CD4-positive, alpha-beta memory T cell (primary cell): ENCODE measurements at places on chromosomes 4 and X.

GRCh38 chr4:95048296-95048695 is 290.5 kb downstream of the BMPR1B start:
- no peak for DNase-seq

GRCh38 chr4:155822572-155822971 is 43.5 kb downstream of the ASIC5 start:
- no peak for DNase-seq

GRCh38 chr4:27191592-27191991 is 331.0 kb downstream of the STIM2 start:
- no peak for DNase-seq

DNA sequence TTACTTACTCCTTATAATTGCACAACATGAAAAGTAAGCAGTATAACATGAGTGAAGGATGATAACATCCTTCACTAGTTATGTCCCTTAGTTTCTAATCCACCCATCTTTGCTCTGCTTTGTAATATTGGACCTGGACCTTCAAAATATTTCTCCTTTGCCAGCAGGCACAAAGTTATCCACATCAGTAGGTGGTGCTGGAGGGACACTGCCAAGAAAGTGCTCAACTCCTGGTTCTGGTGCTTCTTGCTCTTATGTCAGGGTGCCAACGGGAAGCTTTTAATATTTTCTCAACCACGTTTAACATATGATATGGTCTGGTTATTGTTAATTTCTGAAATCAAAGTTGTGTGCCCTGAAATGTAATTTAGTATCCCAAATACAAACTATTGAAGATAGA is 49.1 kb downstream of the TMEM165 start:
- no peak for DNase-seq

DNA sequence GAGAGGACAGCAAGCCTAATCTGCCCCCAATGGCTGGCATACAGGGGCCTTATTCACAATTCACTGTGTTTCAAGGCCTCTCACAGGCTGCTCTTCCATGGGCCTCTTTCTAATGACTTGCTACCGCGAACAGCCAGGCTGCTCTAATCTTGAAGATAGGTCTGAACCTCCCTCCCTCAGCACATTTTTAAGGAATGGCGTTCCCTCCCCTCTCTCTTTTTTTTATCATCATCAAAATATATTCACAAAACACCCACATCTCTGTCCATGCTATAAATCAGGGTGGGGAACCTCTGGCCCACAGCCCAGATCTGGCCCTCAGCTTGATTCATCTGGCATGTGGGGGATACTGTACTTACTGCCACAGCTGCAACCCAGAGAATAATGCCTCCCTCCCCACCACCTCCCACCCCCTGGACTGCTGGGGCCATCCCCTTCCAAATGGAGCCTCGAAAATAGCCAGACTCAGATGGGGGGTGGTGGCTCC is 76.2 kb upstream of the PLAC1 start:
- no peak for DNase-seq

DNA sequence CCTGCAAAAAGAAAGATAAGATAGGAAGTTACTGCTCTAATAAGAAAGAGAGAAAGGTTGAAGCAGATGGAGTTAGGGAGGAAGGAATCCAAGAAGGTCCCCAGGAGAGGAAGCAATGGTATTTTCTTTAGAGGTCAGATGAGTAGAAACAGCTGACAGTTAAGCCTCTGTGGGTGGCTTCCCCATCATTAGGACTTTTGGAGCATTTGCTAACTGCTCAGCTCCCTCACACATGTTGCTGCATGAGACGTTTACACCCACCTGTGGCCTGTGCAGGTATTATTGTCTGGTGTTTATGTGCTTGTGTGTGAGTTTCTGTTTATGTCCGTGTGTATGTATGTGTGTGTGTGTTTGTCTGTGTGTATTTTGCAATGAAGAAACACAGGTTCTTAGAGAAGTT is 346.8 kb downstream of the RAB28 start:
- no peak for DNase-seq

- DNase-seq, result no peak
Observed at GRCh38 chr4:86291180-86291579, 68.7 kb downstream of the MAPK10 start.

DNA sequence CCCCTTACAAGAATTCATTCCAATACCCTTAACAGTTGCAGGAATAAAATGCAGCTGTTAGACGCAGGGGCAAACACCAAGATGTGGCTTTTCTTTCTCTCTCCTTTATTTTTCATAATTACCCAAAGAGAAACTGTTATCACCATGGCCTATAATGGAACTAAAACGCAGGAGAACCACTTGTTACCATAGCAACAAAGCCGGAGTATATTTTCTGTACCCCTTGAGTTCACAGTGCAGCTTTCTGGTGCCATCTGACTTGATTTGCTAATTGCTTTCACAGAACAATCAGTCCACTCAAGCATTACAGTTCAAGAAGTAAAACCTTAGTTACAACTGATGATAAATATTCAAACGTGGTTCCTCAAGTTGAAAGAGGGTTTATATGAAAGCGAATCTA is 157.9 kb downstream of the AMELX start:
- DNase-seq, result no peak

DNA sequence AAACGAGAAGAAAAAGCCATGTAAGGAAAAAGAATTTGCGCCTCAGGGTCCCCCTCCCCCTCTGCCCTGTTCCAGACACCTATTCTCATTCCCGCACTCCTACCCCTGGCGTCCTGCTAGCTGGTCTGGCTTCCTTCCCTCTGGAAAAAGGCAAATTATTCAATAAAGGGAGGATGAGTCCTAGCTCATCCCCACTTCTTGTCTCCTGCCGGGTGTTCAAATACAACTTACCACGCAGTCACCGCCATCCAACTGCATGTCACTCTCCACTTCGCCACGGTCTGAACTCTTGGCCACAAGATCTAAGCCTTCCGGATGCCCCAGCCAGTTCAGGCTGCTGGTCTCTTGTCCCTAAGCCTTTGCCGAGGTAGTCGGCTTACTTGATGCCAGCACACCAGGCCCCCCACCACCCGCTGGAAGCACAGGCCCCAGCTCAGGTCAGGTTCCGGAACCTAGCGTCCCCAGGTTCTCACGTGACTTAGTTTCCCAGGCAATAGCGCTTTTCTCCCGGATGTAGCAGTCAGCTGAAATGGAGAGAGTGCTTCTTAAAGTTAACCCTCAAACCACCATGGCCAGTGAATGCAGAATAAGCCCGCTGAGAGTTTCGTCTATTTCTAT is 209.6 kb upstream of the SPIN4 start:
- peak; percentile 71 for DNase-seq
